Stromal cell of bone marrow (primary cell): ENCODE measurements at places on chromosomes 1 and 21.

DNA sequence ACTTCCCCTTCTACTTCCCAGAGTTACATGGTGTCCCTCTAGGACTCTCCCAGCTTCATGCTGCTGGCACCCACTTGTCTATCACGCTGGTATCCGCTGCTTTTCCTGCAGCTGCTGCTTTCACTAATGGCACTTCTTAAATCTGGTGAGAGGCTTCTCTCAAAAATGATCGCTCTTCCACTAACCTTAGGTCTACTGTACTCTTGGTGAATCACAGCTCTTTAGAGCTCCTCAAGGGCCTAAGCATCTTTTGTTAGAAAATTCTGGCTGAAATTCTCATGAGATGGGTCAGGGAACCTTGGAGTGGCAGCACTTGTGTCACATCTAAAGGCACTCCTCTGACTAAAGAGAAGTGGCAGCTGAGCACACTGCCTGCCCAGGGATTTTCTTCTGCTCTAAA, 32.1 kb downstream of the ZMYND12 start:
- DNase-seq, result no peak

DNA sequence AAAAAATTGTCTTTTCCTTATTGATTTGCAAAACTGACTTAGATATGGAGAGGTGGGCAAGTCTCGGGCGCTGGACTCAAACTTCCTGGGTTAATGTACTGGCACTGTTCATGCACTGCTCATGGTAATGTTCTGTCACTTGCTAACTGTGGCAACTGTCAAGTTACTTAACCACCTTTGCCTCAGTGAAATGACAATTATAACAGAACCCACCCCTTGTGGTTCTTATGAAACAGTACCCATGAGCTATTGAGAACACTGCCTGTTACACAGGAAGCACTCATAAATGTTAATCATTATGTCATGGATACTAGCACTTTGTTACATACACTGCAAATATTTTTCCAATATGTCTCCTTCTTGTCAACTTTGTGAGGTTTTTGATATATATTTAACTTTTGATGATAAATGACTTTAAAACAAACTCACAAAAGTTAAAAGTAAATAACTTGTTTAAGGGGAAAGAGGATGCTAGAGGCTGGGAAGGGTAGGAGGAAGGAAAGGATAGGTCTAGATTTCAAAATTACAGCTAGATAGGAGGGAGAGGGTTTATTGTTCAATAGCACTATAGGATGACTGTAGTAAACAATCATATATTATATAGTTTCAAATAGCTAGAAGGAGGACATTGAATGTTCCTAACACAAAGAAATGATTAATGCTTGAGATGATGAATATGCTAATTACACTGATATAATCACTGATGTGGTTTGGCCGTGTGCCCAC, 342.5 kb downstream of the ADGRL2 start:
- DNase-seq, result no peak

DNA sequence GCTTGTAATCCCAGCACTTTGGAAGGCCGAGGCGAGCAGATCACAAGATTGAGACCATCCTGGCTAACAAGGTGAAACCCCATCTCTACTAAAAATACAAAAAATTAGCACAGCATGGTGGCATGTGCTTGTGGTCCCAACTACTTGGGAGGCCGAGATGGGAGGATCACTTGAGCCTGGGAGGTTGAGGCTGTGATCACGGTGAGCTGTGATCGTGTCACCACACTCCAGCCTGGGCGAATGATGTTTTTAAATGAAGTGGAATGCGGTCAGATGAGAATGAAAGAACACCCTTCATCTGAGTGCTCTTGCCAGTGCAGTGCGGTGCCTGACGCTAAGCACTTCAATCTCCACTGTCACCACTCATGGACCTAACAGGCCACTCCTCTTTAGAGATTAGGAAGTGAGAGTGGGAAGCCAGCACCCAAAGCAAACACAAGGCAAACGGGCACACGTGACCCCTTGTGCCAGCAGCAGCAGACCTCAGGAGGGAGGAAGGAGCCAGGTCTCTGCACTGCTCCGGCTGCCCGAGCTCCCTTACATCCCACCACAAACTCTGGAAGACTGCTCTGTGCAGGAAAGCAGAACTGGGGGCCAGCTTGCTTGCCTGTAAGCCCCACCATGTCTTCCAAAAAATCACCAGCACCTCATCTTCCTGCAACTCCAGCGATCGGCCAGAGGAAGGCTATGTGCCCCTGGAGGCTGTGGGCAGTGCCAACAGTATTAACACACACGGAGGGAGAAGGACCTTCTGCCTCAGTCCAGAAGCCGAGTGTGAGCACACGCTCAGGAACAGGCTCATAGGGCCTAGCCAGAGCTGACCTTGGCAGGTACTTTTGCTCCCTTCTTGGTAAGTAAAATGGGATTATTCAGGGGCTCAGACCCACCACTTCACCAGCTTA, 9.7 kb downstream of the CTNNBIP1 start:
- DNase-seq, result no peak

- DNase-seq, result no peak
Measured at GRCh38 chr21:39663742-39664492, 51.2 kb downstream of the B3GALT5 start.

GRCh38 chr1:109498161-109498801, 4.4 kb downstream of the CYB561D1 start:
- no peak for DNase-seq

DNA sequence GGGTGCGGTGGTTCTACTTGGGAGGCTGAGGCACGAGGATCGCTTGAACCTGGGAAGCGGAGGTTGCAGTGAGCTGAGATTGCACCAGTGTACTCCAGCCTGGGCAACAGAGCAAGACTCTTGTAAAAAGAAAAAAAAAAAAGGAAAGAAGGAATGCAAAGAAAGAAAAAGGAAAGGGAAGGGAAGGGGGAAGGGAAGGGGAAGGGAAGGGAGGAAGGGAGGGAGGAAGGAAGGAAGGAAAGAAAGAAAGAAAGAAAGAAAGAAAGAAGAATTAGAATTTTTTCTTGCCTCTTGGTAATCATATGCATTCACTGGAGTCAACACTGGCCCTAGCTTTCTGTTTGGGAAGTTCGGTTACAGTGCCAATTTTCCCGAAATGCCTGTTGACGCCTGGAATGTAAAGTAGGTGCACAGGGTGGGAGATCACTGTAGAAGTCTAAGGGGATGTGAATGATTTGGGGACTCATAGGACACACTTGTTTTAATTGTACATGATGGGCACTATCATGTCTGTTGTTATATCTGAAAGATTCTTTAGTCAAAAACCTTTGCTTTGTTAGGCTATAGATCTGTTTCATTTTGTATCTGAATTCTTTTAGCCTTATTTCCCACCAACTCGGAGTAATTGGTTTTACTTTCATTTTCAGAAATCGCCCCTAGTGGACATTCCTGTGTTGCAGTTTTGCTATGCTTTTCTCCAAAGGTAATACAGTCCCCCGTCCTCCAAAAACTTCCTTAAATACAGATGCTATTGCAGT, 59.8 kb upstream of the MORC3 start:
- peak; percentile 59 for DNase-seq

GRCh38 chr1:207218512-207219362, 102.7 kb upstream of the CD55 start:
- DNase-seq, result no peak

DNA sequence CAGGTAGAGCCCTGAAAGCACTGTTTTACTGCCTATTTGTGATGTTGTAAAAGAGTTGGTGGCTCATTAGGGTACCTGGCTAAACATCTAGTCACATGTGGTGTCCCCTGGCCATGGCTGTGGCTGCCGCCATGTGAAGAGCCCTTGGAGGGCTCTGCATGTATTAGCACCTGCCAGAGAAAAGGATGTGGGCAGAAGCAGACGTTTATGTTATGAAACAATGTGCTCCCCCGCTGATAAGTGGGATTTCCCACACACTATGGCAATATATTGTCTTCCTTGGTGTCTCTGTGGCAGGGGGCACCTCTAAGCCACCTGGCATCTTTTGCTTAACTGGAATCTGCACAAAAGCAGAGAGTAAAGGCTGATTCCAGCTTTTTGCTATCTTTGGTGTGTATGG, 9.6 kb downstream of the TENT5C start:
- no peak for DNase-seq

- no peak for DNase-seq
Measured at GRCh38 chr1:69483246-69483645, 84.5 kb upstream of the LRRC7 start.

GRCh38 chr1:14247666-14248065, 350.8 kb upstream of the KAZN start:
- DNase-seq, result no peak

- peak; percentile 28 for DNase-seq
Measured at GRCh38 chr1:60848583-60849188, 233.7 kb upstream of the NFIA start.

- DNase-seq, result no peak
Measured at GRCh38 chr1:5286244-5286643, 631.8 kb downstream of the AJAP1 start.

DNA sequence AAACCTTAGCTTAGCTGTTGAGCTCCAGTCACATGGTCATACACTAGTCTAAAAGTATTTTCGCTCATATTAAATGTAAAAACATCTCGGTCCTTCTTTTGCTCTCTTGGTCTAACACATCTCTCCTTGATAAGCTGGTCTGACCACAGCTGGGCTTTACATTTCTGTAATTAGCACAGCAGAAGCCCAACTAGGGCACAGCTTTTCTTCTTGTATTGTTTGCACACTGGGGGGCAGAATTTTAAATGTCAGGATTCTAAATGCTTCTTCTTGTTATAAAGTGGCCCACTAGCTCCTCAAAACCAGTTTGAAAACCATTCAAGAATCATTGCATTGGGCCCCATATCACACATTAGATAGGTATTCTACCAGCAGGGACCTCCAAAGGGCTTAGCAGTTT, 289.1 kb upstream of the PKN2 start:
- no peak for DNase-seq

DNA sequence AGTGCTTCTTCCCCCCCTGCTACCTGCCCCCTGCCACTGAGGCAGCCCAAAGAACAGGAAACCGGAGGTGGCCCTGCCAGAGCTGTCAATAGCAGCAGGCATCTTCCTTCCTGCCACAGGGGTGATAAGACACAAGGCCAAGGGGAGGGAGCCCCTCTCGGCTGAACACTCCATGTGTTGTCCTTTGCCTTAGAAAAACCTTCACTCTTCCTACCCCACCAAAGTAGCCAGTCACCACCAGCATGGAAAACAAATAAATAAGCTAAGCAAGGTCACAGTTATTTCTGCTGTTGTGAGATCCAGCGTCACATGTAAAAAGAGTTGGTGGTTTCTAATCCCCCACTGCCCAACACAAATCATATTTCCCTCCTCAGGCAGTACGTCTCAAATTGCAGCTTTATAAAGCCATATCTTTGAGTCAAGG, 104.8 kb upstream of the DPT start:
- no peak for DNase-seq

- DNase-seq, result no peak
Measured at GRCh38 chr1:37423810-37424209, 50.6 kb upstream of the ZC3H12A start.

- no peak for DNase-seq
Measured at GRCh38 chr1:186206048-186206570, 168.9 kb downstream of the TPR start.

GRCh38 chr1:160836561-160836960, 26.1 kb downstream of the CD244 start:
- DNase-seq, result no peak
